Heart right ventricle (tissue), 16 donors: ENCODE measurements at places on chromosomes 16 and 17. TPM values are rescaled to one million over a fixed set of nuclear protein-coding genes. Genes with fewer than 3 reads are reported as not detected.

AANAT gene
- total RNA-seq = not detected

AXIN2 gene
- total RNA-seq = 10.6 TPM

PNMT gene
- total RNA-seq = 3.4 TPM

CDK3 gene
- 0.99 TPM for total RNA-seq

STH gene
- total RNA-seq = not detected
